SW 1271 (cell line): ENCODE measurements at places on chromosomes 5 and 9.

GRCh38 chr9:9284201-9284600 is 1328.6 kb downstream of the PTPRD start:
- no peak for DNase-seq

DNA sequence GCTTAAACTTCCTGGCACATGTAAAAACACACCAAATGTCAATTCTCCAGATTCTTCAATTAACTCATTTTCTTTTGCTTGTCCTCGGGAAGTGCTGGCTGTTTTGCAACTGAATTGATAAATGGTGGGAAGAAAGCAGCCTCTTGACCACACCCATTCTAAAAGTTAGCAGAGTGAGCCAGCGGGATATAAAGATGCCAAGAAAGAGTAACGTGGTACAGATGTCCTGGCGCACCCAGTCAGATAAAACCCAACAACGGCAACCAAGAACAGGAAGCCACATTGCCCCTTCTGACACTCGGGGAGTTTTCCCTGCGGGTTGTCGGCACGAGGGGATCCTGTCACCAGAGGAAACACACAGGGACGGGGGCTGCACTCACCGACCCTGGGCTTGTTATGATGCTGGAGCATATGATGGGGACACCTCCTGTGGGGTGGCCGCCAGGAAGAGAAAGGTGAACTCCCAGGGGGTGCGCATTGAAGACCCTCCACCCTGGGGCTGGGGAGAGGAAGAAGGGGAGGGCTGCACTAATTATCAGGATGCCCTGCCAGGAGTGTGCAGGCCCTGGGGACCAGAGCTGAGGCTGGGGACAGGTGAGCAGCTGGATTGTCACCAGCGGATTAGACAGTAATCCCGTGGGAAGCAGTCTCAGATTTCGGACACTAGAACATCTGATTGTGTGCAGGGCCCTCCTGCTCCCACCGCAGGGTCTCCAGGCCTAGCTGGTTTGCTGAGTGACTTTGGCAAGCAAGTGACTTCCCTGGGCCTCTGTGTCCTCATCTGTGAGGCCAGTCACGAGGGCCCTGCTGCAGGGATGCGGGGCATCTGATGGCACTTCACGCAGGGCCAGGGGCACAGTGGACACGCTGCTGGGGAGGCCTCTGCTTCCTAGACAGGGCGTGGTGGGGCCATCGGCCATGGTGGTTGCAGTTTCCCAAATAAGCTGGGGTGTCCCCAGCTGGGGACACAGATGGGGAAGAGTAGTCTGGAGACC is 59.2 kb downstream of the CRB2 start:
- DNase-seq: no peak

GRCh38 chr9:132637801-132638200 is 32.0 kb downstream of the DDX31 start:
- no peak for DNase-seq

DNA sequence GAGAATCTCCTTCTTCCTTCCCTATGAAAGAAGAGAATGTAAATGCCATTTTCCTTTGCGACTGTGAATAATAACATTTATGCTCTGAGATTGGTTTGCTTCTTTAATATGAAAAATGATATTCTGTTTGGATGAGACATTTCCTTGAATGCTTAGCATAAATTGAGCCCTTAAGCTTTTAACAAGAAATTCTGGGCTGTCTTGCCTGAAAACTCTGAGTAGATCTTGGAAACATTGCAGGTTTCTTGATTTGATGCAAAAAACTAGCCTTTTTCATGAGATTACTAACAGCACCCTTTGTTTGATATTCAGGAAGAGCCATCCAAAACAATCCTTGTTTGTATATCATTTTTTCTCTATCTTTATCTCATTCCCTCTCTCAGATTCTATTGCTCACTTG is 272.5 kb downstream of the TMEM38B start:
- DNase-seq: no peak

- no peak for DNase-seq
Measured at GRCh38 chr5:40616781-40617180, 62.9 kb upstream of the PTGER4 start.

- no peak for DNase-seq
Measured at GRCh38 chr9:28915202-28915930, 1342.1 kb upstream of the C9orf72 start.

DNA sequence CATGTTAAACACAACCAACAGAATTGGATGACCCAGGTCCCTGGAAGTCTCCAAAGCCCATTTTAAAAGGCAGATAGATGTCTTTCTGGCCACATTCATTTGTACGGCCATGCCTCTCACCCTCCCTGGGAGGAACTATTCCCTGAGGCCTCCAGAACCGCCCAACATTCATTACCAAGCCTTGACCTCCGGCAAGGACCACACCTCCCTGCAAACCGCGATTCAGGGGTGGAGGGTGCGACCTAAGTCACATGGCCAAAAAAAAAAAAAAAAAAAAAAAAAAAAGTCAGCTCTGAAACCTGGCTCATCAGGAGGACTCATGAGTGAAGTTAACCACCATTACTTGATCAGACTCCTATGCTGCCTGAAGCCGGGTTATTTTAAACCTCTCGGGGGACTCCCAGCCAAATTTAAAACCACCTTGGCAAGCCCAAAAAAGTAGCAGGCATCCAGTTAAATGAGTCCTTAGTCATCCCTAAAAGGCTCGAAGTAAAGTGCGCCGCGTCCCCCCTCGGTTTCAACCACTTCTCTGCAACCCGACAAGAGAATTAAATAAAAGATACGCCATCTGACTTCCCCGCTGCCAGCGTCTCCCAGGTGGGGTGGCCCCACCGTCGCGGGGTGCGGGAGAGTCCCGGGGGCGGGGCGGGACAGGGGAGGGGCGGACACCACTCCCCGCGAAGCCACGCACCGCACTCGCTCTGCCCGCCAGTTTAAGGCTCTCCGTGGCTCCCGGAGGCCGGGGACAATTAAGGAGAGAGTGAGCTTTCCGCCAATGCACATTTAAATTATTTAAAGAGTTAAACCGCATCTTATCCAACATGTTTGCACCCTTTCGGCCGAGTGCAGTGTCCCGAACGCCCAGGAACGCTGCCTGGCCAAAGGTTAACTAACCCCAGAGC is 2.3 kb downstream of the KLF9 start:
- peak; percentile 64 for DNase-seq

DNA sequence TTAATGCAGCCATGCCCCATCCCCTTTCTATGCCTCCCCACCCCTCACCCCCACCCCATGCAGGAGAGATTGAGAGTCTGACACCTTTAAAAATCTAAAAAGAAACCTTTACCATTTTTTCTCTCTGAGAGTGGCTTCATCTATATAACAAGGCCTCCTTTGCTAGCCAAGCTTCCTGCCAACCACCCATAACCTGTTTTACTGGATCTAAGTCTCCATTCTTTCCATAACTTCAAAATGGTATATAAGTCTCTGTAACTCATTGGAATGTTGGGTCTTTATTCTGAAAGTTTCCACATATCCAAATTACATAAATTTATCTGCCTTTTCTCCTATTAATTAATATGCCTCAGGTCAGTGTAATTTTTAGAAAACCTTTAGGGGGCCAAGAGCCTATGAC is 1174.0 kb downstream of the MAT2B start:
- DNase-seq: no peak

GRCh38 chr9:27368316-27368985 is 71.5 kb upstream of the EQTN start:
- no peak for DNase-seq

GRCh38 chr5:171401167-171401947 is 13.7 kb downstream of the NPM1 start:
- no peak for DNase-seq

GRCh38 chr5:143887903-143888665 is 76.1 kb downstream of the HMHB1 start:
- no peak for DNase-seq

DNA sequence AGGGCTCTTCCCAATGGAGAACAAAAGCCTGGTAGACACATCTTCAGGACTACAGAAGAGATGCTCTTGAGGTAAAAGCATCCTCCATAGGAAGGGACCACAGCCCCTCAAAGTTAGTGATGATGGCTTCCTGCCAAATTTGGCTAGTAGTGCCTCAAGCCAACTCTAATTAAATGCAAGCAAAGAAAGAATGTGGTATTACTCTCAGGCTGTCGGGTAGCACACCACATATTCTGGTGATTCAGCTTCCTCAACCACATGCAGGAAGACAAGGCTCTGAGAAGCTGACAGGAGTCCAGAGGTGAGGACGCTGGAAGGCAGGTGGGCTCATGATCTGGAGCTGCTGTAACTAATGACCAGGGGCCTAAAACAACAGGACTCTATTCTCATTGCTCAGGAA is 37.2 kb upstream of the S1PR3 start:
- DNase-seq: no peak

GRCh38 chr9:97491216-97491999 is 10.1 kb upstream of the TMOD1 start:
- no peak for DNase-seq

DNA sequence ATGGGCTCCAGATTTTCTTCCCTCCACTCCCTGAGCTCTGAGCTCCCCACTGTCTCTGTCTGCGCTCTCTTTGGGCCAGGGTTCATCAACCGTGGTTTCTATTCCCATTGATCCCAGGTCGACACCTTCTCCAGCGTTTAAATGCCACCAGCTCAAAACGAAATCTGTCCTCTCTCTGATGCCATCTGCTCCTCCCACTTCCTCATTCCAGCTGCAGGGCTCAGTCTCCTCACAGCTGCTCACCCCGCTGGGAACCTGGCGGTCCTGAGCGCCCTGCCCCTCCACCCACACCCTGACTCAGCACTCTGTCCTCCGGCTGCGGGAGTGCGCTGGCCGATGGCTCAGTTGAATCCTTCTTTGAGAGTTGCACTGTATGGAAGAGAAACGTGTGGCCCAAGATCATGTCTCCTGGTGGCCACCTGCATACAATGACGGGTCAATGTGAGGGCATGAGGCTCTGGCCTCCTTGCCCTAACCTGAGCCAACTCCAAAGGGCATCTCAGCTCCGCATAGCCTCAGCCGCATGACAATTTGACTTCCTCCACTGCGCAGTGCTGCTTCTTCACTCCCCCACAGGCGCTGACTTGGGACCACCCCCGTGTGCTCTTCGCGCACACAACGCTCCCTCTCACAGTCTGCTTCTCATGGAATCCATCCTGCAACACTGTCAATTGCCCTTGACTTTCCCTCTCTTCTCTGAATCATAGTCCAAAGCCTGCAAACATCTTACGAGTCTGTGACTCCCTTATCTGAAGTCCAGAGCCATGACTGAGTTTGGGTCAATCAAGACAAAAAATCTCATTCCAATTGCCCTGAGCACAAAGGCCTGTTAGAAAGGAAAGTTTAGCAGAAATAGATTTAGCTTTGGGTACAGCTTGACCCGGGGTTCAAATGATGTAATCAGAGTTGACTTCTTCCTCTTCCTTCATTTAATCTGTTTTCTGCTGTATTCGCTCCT is 82.4 kb downstream of the PTCH1 start:
- no peak for DNase-seq

DNA sequence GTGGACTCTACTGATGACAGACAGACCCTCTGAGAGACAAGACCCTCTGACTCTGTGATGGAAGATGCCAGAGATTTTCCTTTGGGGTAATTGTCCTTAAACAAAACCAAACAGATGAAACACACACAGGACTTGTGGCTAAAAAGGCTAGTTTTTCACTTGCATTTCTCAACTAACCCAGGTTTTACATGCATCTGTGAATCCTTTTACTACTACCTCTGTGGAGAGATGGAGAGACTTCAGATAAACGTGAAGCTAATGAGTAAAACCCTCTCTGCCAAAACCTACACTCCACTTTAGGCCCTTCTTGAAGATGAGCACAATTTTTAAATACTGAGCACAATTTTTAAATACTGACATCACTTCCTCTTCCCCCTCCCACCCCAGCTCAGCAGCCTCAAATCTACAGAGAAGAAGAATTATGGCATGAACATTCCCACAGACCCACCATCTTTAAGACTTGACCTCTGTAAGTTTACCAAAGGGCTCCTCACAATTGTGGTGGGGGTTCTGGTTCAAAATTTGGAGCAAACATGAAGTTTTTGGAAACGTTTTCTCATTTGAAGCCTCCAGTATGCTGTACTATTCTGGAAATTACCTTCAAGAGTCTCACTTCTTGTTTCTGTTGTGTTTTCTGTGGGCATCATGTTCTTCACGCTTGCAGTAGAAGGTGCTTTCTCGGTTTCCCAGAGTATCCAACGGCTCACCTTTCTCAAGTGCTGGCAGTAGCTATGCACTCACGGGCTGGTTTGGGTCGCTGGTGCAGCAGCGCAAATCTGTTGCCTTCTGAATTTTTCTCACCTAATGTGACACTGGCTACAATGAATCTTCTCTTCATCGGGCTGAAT is 42.7 kb downstream of the ACER2 start:
- no peak for DNase-seq

GRCh38 chr5:163506095-163506457 is 657 bp downstream of the MAT2B start:
- peak; percentile 70 for DNase-seq

DNA sequence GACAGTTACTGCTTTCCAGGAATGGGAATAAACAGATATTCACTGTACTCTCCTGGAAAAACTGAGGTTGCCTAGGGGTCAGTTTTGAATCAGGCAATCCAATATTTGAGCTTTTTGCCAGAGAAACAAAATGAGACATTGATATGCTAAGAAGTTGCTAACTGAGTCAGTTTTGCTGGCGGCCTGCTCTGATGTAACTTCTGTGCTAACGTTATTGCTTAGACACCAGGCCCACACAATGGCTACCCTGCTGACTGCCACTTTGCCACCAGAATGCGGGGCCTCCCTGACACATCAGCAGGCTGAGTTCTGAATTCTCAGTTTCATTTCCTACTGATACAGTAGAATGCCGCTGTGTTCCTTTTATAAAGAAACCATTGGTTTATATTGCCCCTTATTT is 18.2 kb upstream of the ZNF618 start:
- DNase-seq: no peak

GRCh38 chr5:39441838-39442237 is 17.1 kb upstream of the DAB2 start:
- no peak for DNase-seq

DNA sequence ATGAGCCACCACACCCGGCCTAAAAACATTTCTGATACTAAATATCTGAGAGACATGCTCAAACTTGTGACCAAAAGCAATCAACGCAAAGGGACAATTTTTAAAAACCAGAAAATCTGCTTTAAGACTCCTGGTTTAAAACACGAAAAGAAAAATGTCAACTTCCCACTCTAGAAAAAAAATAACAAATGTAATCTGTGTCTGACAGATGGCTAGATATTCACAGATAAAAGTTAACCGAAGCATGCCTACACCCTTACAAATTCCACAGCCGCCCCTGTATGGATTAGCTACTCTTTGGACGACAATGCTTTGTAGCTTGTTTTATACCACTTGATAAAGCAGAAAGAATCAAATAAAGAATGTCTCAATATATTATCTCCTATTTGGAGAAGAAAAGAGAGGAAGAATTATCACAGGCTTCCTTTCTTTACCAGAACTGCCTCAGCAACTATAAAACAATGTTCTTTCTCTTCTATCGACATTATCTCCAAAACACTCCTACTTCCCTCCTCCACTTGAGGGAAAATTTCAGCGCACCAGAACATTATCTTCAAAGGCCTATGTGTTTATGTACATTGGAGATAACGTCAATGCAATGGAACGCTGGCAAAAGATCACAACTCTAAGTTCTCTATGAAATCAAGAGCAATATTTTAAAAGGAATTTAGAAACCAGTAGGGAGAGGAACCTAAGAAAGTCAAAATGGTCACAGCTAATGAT is 26.2 kb downstream of the CEMIP2 start:
- no peak for DNase-seq

- peak; percentile 85 for DNase-seq
Measured at GRCh38 chr5:108801776-108802175, 54.1 kb downstream of the FER start.
